Activated T-helper 17 cell treated with anti-CD3 and anti-CD28 coated beads, Interleukin-2, amount 50 U/mL, for 72 hours (primary cell): ENCODE measurements at places on chromosomes 13 and 19. TPM values are rescaled to one million over a fixed set of nuclear protein-coding genes. Genes with fewer than 3 reads are reported as not detected.

DNA sequence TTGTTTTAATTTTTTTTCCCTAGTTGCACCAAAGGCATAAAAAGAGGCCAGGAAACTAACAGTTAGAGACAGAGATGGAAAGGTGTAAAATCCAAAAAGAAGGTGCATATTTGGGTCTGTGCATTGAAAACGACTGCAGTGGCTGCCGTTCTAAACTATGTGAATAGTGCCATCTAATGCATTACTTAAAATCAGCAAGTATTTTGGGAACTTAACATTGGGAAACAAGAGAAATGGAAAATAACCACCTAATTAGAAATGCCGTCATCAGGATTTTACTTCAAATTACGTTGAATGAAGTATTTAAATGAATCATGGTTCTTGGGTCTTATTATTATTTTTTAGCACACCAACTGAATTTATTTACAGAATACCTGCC, 189.5 kb upstream of the MIR17HG start:
- no peak for ATAC-seq

GRCh38 chr19:5397804-5398692, 57.2 kb upstream of the ZNRF4 start:
- ATAC-seq = no peak

GRCh38 chr13:100547791-100548201, 40.8 kb downstream of the GGACT start:
- no peak for ATAC-seq

Gene CILP2
- 0.97 TPM for total RNA-seq

- ATAC-seq = no peak
These were observed 201.3 kb upstream of the SLITRK6 start for GRCh38 chr13:86000546-86000945.

GRCh38 chr19:22607653-22608430, 26.3 kb upstream of the ZNF492 start:
- no peak for ATAC-seq

DNA sequence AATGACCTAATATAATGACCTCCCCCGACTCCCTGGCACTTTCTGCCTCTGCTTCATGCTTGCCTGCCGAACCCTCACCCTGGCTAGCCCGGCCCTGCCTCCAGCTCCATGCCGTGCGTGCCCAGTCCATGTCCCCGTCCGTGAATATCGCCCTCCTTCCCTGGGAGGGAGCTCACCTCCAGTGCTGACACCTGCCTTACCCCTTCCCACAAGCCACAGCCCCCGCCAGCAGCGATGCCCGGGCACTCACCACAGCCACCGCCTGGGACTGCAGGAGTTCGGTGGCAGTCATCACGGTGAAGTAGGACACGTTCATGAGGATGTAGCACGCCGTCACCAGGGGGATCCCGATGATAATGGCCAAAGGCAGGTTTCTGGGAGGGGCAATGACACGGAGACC, 10.0 kb downstream of the SLC7A9 start:
- no peak for ATAC-seq
